ENCODE measurements at places on chromosomes 2 and 18. TPM values are rescaled to one million over a fixed set of nuclear protein-coding genes. Genes with fewer than 3 reads are reported as not detected.

Gene GCG
- total RNA-seq, result not detected

GRCh38 chr18:32802591-32803451 lies 30.0 kb upstream of the KLHL14 start:
- DNase-seq, result no peak

Gene MC4R
- total RNA-seq, result not detected

DNA sequence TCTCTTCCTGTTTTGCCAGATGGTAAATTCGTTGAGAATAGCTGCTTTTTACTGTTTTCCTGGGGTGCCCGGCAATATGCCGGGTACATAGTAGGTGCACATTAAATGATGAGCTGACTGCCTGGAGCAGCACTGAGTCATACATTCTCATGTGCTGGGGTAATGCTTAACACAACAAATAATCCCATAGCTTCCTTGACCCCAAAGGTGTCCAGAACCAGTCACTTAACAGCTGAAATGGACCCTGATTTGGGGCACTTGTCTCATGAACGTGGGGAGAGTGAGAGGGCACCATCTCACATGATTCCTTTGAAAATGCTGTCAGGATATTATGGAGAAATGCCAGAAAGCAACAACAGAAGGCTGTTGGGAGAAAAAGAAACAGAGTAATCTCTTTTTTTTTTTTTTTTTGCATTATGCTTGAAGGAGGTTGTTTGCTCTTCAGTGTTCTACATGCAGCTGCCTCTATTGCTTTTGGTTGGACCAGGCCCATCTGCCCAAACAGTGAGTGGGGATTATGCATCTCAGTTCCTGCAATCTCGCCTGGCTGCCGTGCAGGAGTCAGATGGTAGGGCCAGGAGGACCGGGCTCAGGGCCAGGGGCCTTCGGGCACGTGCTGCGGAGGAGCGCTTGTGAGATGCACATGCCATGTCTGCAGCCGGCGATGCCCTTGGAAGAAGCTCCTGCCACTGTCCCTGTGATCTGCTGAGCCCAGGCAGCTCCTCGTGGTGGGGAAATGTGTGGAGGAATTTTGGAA lies 162.1 kb downstream of the SH3RF3 start:
- peak; percentile 28 for DNase-seq

GRCh38 chr2:60453301-60453700 lies 100.2 kb downstream of the BCL11A start:
- DNase-seq, result no peak

DNA sequence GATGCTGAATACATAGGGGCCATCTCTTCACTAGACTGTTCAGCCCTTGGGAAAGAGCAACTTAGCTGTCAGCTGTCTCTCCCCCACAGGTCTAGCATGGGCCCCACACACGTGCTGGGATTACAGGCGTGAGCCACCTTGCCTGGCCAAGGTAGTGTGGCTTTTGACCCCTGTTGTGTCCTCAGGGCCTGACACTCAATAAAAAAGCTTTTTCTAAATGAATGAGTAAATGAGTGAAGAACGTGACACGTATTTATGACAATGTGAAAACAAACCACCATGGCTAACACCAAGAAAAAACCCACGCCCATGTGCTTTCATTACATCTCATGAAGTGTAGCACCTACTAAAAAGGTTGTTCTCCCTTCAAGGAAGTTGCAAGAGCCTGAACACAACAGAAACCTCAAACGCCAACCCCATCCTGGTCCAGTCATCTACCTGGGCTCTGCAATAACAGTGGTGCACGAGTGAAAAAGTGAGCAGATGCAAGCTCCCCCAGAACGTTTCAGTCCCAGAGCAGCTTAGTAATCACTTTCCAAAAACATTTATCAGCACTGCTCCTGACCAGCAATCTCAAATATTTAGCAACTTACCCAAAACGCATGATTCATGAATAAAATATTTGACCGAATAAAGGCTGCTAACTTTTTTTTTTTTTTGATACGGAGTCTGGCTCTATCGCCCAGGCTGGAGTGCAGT lies 3.4 kb downstream of the WDFY1 start:
- DNase-seq, result peak; percentile 74

DNA sequence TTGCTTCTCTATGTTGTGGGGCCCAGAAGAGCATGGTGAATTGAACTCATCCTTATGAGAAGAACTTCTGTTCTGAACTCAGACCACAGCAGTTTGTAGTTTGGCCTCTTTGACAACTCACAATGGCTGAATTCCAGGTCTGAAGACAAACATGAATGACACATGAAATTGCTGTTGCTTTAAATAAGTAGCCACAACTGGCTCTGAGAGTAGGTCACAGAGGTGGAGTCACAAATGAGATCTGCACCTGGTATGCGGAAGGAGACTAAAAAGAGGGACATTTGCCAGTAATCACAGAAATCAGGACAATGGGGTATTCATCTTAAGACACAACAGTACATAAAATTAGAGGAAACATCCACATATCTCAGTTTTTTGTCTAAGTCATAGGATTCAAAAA lies 290.3 kb upstream of the MMADHC start:
- no peak for DNase-seq

GRCh38 chr2:196167666-196168065 lies 3.7 kb downstream of the STK17B start:
- DNase-seq, result no peak

Gene OTOS
- total RNA-seq, result not detected

Gene KLHL30
- 0.50 TPM for total RNA-seq

Gene CDH19
- not detected for total RNA-seq

All from SJSA1 (cell line).